ENCODE measurements at places on chromosomes 3 and 15. TPM values are rescaled to one million over a fixed set of nuclear protein-coding genes. Genes with fewer than 3 reads are reported as not detected.

The TKT gene
- 550 TPM for total RNA-seq

The C3orf85 gene
- not detected for total RNA-seq

The SAMMSON gene
- not detected for total RNA-seq

The COLQ gene
- total RNA-seq, result 0.93 TPM

The FSTL1 gene
- 244 TPM for total RNA-seq

The MYL3 gene
- total RNA-seq, result not detected

The SYNPR gene
- not detected for total RNA-seq

Data from mammary microvascular endothelial cell (primary cell).